Lower leg skin (tissue), 4 donors: ENCODE measurements at places on chromosomes 1 and 21. TPM values are rescaled to one million over a fixed set of nuclear protein-coding genes. Genes with fewer than 3 reads are reported as not detected.

GRCh38 chr1:155003766-155004351 is 1.3 kb downstream of the ZBTB7B start:
- DNase-seq, result peak; percentile 95

- no peak for DNase-seq
Observed at GRCh38 chr1:200294241-200294640, 115.6 kb downstream of the ZNF281 start.

DNA sequence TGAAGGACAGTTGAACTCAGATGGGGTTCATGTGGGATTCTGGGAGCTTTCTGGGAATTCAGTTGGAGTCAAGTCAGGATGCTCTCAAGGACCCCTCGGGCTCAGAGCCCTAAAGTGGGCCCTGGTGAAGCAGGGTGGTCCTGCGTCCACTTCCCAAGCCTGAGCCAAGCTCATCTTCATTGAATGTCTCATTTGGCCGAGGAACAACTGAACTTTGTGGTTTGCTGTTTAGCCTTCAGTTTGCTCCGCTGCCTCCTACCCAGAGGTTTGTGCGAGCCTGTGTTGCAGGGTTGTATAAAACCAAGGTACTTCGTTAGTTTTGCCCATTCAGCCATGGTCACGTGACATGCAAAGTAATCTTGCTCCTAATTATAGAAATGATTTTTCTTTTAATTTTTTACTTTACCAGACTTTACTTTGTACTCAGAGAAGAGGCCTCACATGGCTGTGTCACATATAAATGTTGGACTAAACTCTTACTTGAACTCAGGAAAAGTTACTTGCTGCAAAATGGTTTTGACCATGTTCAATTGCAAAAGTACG is 49.7 kb downstream of the B3GALT5 start:
- DNase-seq, result no peak

DNA sequence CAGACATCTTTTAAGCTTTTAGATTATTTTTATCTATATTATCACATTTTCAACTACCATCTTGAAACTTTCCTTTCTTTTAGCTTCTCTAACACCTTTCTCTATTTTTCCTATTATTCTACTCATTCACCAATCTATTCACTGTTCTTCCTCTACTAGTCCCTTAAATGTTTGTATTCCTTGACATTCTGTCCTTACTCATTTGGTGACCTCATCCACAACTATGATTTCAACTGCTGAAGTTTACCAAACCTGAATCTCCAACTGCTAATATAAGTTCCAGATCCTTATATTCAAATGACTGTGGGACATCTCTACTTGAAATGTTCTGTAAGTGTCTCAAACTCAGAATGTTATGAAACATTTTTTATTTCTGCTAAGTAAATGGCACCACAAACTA is 49.2 kb downstream of the TUT4 start:
- no peak for DNase-seq

GRCh38 chr1:55369474-55369873 is 154.3 kb upstream of the USP24 start:
- peak; percentile 11 for DNase-seq

GRCh38 chr1:47233186-47233585 is 1.2 kb upstream of the TAL1 start:
- no peak for DNase-seq

- DNase-seq, result no peak
Observed at GRCh38 chr1:48205522-48205921, 17.0 kb upstream of the SLC5A9 start.

DNA sequence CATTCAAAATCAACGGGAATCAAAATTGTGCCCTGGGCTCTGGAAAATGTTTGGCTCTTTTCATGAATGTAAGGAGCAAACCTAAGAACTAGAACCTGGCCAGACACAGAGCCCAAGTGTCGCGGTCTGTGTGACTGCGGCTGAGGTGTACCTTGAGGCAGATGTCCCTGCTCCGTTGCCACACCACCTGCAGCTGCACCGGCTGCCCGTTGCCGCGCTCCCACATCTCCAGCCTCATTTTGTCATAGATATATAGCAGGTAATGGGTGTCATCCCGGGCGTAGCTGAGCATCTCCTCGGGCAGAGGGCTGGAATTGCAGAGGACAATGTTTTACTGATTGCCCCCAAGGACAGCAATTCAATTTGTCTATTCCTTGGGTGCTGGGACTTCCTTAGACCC is 18.7 kb downstream of the EXOSC10 start:
- DNase-seq, result no peak

DNA sequence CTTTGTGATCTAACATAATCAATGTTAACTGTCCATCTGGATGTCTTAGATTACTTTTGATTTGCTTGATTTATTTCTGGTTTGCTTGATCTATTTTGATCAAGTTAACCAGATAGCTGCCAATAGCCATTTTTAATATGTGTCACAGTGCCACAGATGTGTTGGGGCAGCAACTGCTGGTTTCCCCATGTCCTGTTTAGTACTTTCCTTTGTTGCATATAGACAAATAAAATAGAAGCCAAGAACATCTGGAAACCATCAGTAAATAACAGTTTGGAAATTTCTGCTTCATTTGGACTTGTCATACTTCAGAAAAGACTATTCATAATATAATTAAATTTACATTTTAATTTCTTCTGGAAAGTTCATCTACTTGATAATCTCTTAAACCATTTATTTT is 145.6 kb upstream of the C21orf91 start:
- DNase-seq, result no peak

DNA sequence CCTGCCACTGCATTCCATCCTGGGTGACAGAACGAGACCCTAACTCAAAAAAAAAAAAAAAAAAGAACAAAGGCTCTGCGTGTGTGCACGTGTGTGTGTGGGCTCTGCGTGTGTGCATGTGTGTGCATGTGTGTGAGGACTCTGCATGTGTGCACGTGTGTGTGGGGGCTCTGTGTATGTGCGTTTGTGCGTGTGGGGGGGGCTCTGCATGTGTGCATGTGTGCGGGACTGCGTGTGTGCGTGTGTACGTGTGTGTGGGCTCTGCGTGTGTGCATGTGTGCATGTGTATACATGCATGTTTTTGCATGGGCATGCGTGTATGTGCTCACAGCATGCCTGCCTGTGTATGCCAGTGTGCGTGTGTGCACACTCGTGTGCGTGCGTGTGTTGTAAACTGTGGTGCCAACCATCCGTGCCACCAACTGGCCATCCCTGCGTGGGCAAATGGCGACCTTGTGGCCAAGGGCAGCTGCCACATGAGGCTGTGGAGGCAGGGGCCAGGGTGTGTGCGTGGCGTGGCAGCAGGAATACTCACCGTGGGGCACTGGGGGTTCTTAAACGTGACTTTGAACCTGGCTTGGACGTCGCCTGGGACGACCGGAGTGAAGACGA is 26.8 kb upstream of the TMEM52 start:
- no peak for DNase-seq

DNA sequence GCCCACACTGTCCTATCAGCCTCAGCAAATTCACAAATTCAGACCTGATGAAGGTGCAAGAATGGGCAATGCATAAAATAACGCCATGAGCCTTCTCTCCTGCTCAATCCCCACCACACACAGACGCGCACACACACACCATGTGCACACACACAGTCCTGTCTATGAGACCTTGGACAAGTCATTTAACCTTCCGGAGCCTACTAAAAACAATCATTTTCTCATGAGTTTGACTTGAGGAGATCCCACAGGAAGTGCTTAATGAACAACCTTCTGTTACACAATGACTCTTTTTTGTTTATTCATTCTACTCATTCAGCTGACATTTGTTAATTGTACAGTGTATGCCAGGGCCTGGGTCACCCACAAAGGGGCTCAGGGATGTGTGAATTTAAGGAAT is 125.4 kb downstream of the EDEM3 start:
- DNase-seq, result no peak

- no peak for DNase-seq
Observed at GRCh38 chr1:77143529-77144121, 75.6 kb downstream of the PIGK start.

DNA sequence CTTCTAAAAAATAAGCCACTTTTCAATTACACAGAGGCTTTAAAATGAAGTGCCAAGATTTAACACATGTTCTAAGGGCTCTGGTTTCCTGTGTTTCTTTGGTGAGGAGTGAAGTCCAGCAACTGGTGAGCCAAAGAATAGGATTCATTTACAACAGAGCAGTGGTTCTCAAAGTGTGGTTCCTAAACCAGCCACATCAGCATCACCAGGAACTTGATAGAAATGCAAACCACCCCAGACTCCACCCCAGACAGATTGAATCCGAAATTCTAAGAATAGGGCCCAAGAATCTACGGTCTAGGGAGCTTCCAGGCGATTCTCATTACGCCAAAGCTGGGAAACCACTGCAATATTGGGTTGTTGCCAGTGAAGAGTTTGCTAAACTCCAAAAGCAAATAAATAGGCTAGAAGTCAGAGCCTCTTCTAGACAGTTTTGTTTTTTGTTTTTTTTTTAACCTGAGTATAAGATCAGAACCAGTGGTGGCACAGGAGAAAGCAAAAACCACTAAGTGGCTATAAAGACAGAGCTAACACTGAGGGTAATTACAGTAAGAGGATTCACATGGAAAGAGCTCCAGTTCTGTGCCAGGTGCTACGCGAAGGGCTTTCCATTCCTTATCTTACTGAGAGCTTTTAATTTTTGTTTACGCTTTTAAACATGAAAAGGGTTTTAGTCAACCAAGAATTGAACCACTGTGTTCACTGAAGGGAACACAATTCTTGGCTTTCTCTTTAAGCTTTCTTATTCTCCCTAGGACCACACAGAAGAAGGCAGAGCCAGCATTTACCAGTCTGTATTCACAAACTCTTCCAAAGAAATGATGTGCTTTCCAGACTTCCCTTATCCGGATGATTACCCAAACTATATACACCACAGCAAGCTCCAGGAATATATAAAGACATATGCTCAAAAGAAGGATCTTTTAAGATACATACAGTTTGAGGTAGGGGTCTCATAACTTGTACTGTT is 42.4 kb upstream of the FMO2 start:
- DNase-seq, result peak; percentile 48

DNA sequence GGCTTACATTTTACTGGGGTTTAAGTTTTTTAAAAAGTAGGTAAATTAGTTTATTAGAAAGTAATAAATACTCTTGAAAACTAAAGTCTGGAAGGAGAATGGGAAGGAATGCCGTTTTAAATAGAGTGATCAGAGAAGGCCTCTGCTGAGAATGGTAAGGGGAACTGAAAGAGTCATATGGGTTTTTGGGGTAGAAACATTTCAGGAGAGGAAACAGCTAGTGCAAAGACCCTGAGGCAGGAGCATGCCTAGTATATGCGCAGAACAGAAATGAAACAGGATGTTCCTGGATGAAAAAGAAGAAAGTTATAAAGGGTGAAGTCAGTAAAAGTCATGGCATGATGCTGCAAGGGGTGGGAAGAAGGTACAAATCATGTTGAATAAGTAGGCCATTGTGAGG is 38.9 kb downstream of the ZC3H11B start:
- DNase-seq, result no peak

- DNase-seq, result no peak
Observed at GRCh38 chr1:54866801-54867716, 19.9 kb downstream of the DHCR24 start.

- no peak for DNase-seq
Observed at GRCh38 chr1:59015708-59016107, 231.9 kb upstream of the JUN start.

DNA sequence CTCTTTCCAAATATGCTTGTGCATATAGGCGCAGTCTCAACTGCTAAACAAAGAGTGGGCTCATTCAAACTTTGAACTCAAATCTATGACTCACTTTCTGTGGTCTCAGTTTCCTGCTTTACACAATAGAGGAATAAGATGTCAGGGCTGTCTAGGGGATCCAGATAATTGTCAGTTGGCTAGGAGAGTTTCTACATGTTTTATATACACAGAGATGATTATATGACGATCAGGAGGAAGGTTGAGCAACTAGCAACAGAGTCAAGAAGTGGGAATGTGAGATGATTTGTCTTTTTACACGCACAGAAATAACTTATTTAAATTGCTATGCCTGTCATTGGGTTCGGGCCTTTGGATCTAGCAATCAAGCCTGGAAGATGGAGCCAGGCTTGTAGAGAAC is 299.4 kb upstream of the LYPLAL1 start:
- no peak for DNase-seq

GRCh38 chr21:16402752-16403151 is 673.0 kb downstream of the USP25 start:
- no peak for DNase-seq

GRCh38 chr1:54278941-54279422 is 79.0 kb downstream of the MRPL37 start:
- no peak for DNase-seq

DNA sequence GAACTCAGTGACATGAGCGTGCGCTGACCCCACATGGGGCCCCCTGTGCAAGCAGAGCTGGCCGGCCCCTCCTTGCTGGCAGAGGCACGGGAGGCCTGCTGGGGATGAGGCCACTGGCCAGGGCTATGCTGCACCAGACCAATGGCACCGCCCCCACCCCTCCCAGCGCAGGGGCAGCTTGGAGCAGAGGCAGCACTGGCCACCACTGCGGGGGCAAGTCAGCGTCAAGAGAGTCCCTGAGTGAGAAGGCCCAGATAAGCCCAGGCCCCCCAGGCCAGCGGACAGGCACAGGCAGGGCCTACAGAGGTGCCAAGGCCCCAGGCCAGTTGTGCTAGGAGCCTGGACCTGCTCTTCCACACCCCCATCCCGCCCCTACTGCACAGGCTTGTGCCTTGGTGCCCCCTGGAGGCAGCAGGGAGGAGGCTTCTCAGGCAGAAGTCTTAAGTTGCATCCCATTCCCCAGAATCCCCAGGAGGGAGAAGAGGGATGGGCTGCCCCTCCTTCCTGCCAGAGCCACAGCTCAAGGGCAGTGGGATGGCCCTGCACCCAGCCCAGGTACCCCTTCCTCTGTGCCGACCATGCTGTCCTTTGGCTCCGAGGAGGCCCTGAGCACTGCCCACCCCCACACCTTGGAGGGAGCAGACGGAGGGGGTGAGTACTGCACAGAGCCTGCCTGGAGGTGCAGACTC is 35.8 kb downstream of the EPHX1 start:
- DNase-seq, result peak; percentile 92

- DNase-seq, result peak; percentile 94
Observed at GRCh38 chr1:168225476-168226190, at the start of gene SFT2D2. Gene SFT2D2, plus strand, starts transcription at chr1:168226004. Its CDS starts 76 bp downstream, at chr1:168226080.

DNA sequence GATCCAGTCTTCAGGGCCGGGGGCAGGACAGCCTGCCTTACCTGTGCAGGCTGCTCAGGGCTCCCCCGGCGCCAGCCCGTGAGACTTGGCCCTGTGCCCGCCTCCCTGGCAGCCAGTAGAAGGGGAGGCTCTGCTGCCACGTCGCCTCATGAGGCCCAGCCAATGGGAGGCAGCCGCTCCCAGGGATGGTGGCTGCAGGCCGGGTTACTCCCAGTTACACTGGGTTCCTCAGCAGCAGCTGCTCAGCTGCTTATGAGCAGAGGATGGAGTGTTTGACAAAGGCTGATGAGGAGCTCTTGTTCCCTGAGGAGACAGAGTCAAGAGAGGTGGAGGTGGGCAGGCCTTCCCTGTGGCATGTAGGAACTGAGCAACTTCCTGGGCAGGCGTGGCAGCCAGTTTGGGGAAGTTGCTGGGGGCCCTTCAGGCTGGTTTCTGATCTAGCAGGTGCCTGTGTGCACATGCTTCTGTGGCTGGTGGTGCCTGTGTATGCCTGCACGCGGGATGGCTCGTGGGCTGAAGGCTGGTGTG is 5.5 kb downstream of the MFSD2A start:
- DNase-seq, result peak; percentile 60

IGSF9 gene
- 20.3 TPM for total RNA-seq

KCNT2 gene
- 0.34 TPM for total RNA-seq

FCGR1A gene
- total RNA-seq, result 2.1 TPM

FCRL1 gene
- not detected for total RNA-seq

AMY2B gene
- 19.0 TPM for total RNA-seq

DMBX1 gene
- 0.51 TPM for total RNA-seq

CAMSAP2 gene
- 37.6 TPM for total RNA-seq
